ENCODE measurements at places on chromosomes 3 and 15.

DNA sequence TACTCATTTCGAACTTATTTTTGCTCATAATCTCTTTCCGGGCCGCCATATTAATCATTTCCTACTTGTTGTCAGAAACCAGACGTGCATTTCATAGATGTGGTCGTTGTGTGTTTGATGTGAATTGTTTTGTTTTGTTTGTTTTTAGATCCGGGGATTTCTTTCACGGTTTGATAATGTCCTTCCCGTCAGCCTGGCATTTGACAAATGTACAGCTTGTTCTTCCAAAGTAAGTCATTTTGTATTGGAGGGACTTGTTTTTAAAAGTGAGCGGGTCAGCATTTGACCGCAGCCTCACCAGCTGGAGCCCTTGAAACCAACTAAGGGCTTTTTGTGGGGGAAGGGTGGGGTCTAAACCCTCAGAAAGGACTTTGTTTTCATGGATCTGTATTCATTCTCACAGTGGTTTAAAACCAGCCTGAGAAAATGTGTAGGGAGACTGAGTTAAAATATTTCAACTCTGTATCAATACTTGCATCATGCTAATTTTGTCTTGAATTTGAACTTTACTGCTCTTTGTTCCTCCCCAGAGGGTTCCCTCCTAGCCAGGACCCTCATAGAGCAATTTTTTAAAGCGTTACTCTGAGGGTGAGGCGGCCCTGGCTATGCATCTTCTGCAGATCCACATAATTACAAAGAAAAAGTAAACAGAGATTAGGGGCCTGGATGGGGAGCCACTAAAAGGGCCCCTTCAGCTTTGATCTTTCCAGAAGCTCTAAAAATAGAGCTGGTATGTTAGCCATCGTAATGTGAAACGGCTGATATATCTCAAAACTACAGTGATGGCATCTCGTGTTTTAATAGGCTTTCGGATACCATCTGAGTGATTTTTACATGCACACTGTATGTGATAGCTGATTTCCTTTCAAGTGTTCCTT is 107.9 kb downstream of the ATG7 start:
- no peak for DNase-seq

- DNase-seq: peak; percentile 59
Observed at GRCh38 chr15:99703603-99704443, 29.4 kb downstream of the LYSMD4 start.

GRCh38 chr3:32313723-32314473 is 75.4 kb downstream of the CMTM8 start:
- peak; percentile 30 for DNase-seq

- DNase-seq: no peak
Observed at GRCh38 chr3:130395331-130395730, 49.9 kb downstream of the COL6A5 start.

- DNase-seq: peak; percentile 59
Observed at GRCh38 chr15:89167267-89168176, 53.9 kb downstream of the RLBP1 start.

DNA sequence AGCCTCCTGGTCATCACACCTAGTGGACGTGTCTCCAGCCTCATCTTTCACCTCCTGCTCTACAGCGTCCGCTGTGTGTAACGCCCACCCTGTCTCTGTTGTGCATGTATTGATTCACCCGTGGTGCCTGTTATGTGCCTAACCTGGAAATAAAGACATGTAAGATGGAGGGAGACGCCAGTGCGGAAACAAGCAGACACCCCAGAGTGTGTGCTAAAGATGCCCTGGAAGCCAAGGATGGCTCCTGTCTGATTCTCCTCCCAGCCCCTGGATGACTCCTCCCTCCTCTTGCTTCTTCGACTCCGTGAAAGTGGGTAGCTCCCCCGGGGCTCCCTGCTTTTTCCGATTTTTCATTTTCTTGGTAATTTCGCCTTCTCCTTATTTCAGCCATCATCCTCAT is 241.8 kb downstream of the ADAMTS17 start:
- no peak for DNase-seq

DNA sequence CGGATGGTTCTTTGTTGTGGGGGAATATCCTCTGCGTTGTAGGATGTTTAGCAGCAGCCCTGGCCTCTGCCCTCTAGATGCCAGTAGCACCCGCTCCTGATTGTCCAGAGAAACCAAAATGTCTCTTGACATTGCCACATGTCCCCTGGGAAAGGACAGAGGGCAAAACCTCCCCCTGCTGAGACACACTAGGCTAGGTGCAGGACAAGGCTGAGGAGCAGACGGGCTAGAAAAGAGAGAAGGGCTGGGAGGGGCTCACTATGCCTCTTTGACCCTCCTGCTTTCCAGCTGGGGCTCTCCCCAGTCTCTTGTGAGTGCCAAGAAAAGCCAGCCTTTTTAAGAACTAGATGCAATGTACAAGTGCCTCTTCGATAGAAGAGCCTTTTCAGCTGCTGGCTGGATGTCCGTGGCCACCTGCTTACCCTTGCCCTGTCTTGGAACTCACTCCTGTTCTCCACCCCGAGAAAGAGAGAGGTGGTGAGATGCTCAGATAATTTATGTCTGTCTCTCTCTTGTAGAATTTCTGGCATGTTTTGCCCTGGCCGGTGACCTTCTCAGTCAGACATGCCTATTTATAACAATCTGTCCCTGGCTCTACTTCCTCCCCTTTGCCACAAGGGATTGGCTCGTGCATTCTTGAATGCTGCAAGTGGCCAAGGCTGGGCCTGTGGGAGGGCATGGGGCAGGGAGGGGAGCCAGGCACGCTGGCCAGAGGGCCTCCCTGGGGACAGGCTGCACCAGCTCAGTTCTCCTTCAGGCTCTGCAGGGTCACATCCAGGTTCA is 142.6 kb downstream of the RPLP1 start:
- DNase-seq: peak; percentile 83

DNA sequence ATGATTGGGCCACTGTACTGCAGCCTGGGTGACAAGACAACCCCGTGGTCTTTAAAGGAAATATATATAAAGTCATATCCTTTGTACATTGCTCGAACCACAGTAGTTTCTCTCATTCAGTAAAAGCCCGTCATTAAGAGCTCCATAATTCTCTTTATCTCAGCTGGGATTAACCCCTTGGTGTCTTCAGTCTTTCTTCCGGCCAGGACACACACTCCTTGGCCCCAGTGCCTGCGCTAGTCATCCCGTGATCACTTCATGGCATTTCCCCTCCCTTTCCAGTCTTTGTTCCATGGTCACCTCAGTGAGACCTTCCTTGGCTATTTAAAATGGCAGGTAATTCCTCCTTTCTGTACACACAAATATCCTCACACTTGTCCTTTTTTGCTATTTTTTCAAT is 3.3 kb downstream of the RPL35A start:
- no peak for DNase-seq

GRCh38 chr15:43094416-43095030 is 11.3 kb downstream of the UBR1 start:
- no peak for DNase-seq

DNA sequence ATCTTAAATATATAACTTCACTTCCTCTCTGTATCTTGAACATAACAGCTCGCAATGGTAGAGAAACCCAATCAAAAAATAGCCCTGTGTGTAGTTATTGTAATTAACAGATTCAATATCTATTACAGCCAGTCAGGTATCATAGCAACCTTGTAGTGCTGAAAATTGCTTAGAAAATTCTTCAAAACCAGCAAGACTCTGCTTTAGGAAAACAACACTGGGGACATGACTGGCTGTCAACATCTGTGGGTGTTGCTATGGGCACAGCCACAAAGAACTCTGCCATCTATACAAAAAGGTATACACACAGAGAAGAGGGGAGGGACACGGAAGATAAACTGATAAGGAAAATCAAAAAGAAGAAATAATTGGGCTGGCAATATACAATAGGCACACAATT is 101.2 kb downstream of the WDR72 start:
- DNase-seq: no peak

- DNase-seq: no peak
Observed at GRCh38 chr3:68468695-68469375, 463.5 kb downstream of the TAFA4 start.

DNA sequence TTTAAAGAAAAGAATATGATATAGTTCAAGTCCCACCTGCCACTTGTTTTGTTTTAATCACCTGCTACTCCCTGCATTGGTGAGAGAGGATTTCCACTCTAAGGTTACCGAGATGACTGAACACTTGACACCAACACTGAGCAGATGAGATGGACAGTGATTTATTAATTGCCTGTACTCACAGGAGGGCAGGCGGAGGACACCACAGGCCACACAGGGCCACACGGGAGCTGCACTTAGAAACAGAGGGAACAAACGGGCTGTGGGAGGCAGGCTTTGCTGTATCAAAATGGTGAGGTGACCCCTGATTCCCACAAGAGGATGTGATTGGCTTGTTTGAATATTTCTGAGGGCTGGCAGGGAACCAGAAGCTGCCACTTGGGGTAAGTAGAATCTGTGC is 10.8 kb downstream of the MINAR1 start:
- DNase-seq: no peak

- DNase-seq: no peak
Observed at GRCh38 chr15:83312071-83312470, 27.6 kb upstream of the BNC1 start.

GRCh38 chr3:171936191-171936841 is 93.2 kb downstream of the TMEM212 start:
- DNase-seq: peak; percentile 63

DNA sequence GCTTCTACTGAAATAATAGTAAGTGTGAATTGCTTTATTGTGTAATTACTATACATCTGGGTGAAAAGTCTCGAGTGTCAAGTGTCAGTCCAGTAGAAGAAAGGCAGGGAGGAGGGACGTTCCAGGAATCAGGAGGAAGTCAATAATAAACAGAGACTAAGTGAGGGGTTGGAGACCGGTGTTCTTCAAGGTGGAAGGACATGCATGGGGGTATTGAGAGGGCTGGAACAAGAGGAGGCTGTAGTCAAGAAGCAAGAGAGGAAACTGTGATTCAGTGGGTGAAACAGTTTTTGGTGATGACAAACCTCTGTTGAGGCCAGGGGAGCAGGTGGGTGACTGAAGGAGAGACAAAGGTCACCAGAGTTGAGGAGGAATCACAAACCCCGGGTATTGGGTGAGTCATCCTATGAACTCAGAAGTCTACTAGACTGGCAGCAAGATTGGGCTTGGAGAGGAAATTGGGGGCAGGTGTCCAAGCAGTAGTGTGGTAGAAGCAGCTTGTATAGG is 11.6 kb upstream of the SCAMP5 start:
- no peak for DNase-seq

- DNase-seq: no peak
Observed at GRCh38 chr15:64982472-64982871, 7.2 kb downstream of the SPG21 start.

DNA sequence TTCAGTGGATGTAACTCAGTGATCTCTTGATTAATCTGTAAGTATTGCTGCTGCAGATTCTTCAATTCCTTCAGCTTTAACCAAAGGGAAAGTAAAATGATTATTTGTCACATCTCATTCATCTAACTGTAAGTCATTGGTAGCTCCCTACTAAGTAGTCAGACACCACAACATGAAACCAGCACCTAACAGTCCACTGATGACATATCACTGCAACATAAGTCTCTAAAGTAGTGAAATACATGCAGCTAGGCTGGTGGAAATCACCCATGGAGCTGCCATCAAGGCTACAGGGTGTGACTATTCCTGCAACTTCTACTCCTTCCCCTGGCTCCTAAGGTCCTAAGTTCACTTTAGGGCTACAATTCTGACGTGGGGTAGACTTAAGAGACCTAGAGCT is 21.1 kb upstream of the HCLS1 start:
- no peak for DNase-seq

DNA sequence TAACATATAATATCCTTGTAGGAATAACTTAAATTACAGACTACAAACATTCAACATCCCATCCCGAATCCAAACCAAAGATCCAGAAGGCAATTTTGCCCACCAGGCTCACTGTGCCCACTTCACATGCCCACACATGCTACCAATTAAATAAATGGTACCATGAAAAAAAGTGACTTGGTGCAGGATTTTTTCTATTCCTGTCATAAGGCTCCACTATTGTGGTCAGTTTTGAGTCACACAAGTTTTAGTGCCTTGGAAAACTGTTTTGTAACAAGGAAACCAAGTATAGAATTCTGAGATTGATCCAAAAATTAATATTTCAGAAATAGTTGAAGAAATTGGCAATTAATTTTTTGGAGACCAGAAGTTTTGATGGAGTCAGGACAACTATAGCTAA is 470.1 kb upstream of the THBS1 start:
- no peak for DNase-seq

- no peak for DNase-seq
Observed at GRCh38 chr15:35871812-35872211, 325.8 kb upstream of the DPH6 start.

GRCh38 chr15:57340682-57341259 is 35.5 kb upstream of the CGNL1 start:
- peak; percentile 83 for DNase-seq

DNA sequence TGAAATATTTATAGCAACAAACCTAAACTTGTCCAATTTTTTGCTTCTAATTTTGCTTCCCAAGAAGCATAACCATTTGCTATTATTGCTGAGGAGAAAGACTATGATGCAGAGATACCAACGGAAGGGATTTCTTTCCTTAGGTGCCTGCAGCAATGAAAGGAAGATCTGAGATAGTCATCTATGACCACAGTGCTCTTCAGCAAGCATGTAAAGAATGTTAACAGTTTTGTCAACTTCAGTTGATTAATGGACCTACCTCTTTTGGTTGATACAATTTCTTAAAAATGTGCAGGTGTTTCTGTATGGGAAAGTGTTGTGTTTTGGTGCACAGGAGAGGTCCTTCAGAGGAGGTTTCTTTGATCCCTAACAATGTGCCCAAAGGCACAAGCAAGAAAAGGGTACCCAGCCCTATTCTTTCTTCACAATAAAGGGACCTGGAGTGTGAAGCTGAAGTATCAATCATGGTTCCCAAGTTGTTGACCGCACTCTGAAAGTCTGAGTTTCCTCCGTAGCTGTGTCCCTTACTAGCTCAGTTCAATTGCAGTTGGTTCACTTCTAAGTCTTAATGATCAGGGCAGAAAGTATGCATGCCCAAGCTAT is 307.7 kb upstream of the KCNH8 start:
- DNase-seq: no peak

DNA sequence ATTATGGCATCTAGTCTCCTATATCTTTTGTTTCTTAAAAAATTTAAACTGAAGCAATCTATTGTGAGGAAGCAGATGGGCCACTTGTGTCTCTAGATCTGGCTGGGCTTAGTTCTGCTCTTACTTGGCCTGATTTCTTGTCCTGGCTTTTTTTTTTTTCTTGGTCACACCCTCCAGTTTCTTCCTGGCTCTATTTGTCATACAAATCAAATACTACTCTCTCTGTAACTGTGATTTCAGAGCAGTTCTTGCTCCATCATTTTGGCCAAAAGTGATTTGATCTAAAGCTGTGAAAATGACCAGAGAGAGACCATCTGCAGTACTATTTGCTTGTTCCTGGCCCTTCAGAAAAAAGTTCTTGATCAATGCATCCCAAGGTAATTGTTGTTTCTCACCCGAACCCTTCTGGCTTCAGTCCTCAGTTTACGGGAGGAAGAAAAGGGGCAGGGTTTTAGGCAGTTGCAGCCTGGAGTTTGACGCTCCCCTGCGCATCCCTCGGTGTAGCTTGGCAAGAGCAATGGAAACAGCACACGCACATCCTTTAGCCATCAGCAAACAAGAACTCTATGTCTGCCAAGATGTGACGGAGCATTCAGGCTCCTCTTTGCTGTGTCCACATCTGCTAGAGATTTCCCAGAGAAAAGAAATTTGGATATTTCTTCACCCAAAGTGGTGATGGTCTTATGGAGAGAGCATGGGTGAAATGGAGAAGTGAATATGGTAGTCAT is 31.6 kb downstream of the CHST2 start:
- DNase-seq: no peak
